ENCODE measurements at places on chromosomes 6 and 20.
A peak's percentile ranks its signal among the peaks of the same experiment; 100 is the strongest.

DNA sequence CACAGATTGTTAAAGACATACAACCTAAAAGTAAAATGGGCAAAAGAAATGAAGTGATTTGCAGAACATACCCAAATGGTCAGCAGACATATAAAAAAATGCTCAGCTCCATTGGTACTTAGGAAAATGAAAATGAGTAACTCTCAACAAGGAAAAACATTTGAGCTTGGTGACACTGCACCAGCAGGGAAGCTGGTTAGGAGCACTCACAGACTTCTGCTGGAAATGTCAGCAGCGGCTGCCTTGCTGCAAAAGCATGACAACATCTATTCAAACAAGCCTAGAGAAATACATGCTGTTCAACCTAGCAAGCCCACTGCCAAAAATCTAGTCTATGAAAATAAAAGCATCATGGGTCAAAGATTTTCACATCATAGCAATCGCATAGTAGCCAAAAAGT lies 99.0 kb upstream of the FOXQ1 start:
- no peak for DNase-seq

GRCh38 chr6:144449218-144449617 lies 164.1 kb downstream of the UTRN start:
- no peak for DNase-seq

GRCh38 chr20:17498641-17499040 lies 32.5 kb downstream of the BFSP1 start:
- no peak for DNase-seq

DNA sequence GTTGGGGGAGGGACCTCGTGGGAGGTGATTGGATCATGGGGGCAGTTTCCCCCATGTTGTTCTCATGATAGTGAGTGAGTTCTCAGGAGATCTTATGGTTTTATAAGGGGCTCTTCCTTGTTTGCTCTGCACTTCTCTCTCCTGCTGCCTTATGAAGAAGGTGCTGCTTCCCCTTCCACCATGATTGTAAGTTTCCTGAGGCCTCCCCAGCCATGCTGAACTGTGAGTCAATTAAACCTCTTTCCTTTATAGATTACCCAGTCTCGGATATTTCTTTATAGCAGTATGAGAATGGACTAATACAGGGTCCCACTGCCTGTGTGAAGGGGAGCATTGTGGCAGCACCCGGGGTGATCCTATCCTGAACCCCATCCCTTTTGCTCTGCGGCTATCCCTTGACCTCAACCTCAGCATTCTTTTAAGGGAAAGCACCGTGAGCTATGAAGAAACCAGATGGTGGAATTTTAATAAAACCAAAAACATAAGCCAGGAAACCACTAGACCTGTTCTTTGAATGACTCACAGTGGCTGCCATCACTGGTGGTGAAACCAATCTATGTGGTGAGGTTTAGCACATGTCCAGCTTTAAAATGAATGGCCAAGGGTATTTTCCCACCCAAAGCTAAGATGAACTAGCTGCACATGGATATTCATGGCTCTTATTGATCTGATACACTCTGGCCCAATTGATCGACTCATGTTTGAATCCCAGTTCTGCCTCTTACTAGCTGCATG lies 62.2 kb downstream of the ZDHHC14 start:
- DNase-seq = no peak

- peak; percentile 38 for DNase-seq
These were observed 31.8 kb upstream of the HBS1L start for GRCh38 chr6:135086414-135086764.

Data from NAMALWA (cell line).